ENCODE measurements at places on chromosomes 1 and 21. TPM values are rescaled to one million over a fixed set of nuclear protein-coding genes. Genes with fewer than 3 reads are reported as not detected.

CD48 gene
- total RNA-seq: 206 TPM

NCAM2 gene
- not detected for total RNA-seq

SLC30A7 gene
- 41.0 TPM for total RNA-seq

CLEC20A gene
- not detected for total RNA-seq
